ENCODE measurements at places on chromosomes 7 and 10. TPM values are rescaled to one million over a fixed set of nuclear protein-coding genes. Genes with fewer than 3 reads are reported as not detected.

ALOX5 gene
- polyA plus RNA-seq = not detected

FRMD4A gene
- 31.6 TPM for polyA plus RNA-seq

COL28A1 gene
- polyA plus RNA-seq = 0.11 TPM

LOXL4 gene
- 67.9 TPM for polyA plus RNA-seq

AKR1C8 gene
- not detected for polyA plus RNA-seq

ZWINT gene
- 32.3 TPM for polyA plus RNA-seq

ADIRF gene
- 64.4 TPM for polyA plus RNA-seq

DNA sequence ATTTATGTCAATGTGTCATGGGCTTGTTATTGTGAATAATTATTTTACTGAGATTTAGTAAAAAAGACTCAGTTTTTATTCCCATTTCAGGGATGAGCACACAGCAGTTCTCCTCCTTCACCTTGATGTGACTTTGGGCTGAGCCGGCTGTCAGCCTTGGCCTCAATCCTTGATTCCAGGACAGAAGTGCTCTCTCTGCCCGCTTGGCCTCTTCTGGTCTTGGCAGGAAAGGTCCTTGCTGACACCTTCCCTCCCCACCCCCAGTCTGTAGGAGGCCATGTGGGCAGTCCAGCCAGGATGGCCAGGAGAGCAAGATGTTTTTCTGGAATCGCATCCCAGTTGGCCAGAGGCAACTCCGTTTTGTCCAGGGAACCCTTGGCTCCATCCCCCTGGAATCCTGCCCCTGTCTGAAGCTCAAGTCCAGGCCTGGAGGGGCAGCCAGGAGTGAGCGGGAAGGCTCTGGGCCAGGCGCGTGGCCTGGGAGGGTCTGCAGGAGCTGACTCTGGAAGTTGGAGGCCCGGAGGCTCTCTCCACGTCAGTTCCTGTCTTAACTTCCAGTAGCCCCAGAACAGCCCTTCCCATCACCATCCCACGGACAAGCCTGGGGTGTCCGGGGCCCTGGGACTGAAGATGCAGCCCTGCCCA, 100.9 kb downstream of the PDGFA start:
- no peak for DNase-seq

GRCh38 chr7:143321242-143321641, 5.3 kb downstream of the CLCN1 start:
- no peak for DNase-seq

- peak; percentile 26 for DNase-seq
Observed at GRCh38 chr7:20435305-20435704, 104.6 kb downstream of the ITGB8 start.

GRCh38 chr7:53719122-53719521, 683.7 kb downstream of the POM121L12 start:
- no peak for DNase-seq

DNA sequence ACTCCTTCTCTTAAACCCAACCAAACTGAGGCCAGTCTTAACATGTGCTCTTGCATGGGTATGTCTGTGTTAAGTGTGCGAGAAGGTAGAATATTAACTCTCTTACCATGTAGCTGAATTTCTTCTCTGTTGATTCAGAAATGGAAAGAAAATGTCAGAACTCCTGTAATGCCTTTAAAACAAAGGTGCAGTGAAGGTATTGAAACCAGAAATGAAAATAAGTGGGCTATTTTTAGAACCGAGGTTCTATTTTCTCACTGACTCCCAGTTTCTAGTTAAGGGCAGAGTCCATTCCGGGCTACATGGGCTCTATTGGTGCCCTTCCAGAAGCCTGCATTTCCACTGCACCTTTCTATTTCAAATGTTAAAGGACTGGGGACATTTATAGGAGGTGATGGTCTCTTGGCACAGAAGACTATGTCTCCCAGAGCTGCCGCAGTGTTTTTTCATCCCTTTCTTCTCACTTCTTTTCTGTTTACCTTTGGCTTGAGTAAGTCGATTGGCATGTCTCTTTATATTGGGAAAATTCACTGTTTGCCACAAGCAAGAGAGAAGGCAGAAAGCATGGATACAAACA, 174.9 kb downstream of the LRMDA start:
- DNase-seq = no peak

GRCh38 chr7:14552060-14552459, 350.5 kb downstream of the DGKB start:
- DNase-seq = no peak

- no peak for DNase-seq
Observed at GRCh38 chr7:209906-210305, 17.5 kb downstream of the FAM20C start.

DNA sequence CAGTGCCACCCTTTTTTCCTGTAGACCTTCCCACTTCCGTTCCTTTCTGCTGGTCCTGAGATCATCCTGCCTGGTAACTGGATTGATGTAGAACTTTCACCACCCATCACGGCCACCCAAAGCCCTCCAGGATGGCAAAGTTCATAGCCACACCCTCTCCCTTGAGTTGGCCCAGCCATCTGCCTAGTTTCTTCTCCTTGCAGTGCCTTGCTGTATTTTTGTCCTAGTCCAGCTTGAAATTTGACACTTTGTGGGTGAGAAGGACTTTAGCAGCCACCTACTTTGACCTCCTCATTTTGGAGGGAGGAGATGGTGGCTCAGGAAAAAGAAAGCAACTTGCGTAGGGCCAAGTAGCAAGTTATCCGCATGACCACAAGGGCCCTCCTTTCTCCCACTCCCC, 140.7 kb downstream of the BUB3 start:
- no peak for DNase-seq

DNA sequence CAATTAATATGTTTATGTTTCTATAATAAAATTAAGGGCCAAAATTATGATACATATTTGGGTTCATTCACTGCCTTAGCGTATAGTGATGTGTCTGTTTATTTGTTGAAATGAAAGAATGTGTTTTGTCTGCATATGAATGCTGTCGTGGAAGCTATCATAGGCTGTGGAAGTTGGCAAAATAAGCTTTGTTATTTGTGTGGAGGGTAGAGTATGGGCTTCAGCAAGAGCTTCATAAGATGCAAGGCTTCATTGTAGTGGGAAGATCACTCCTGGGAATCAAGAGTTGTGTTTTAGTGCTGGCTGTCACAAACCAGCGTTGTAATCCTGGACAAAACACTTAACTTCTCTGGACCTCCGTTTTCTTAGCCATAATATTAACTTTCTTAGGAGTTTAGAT, 2.5 kb downstream of the SLK start:
- no peak for DNase-seq

DNA sequence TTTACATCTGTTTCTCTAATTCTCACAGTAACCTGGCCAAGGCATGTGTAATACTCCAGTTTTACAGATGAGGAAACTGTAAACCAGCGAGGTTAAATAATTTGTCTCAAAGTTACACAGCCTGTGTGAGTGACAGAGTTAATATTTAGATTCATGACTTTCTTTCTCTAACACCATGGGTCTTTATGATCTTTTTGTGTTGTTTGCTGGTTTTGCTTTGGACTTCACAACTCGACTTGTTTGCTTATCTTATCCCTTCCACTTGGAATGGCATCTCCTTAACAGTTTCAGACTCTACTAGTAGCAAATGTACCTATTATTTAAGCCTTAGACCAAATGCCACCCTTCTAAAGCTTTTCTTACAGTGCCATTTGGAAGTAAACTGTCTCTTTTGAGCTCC, 34.4 kb downstream of the MXI1 start:
- DNase-seq = no peak

DNA sequence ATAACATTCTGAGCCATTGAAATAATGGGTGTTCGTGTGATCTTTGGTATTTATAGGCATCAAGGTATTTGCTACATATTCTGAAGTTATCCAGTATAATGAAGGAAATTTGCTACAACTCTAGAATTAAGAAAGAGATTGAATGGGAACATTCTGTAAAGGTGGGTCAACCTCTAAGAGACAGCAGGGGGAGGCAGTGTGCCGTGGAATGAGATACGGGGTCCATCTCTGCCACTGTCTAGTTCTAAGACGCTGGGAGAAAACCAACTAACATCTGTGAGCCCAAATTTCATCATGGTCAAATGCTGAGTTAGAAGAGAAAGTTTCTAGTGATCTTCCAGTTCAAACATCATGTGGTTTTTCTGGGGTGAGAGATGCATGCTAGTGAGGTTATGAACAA, 368.9 kb downstream of the SORCS1 start:
- no peak for DNase-seq

GRCh38 chr10:48765039-48765438, 80.4 kb downstream of the WDFY4 start:
- DNase-seq = no peak

DNA sequence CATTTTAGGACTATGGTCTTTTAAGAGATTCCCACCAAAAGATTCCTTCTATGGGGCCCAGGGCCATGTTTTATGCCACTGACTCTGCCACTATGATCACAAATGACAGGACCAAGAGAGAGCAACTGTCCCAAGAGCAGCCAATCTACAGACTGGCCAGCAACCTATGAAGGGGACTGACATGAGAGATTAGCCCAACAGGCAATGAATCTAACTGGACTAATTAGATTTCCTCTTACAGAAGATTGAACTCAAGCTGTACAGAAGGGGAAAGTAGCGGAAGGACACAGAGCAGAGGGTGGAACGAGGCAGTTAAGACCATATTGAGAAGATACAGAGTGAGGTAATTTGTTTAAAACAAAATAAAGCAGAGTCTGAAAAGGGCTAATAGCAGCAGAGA, 25.8 kb downstream of the ZNF800 start:
- no peak for DNase-seq

Measured in BJ (cell line).